Pericardium fibroblast (primary cell): ENCODE measurements at places on chromosomes 2 and 18. TPM values are rescaled to one million over a fixed set of nuclear protein-coding genes. Genes with fewer than 3 reads are reported as not detected.

TMEM163 gene
- total RNA-seq, result under 0.01 TPM in 1 of 2 replicates, not detected in the other

SGPP2 gene
- total RNA-seq, result not detected in 2 replicates

NR4A2 gene
- 0.47 and 0.68 TPM in 2 replicates for total RNA-seq

GBX2 gene
- total RNA-seq, result not detected in 2 replicates

TOGARAM2 gene
- 0.12 and 0.26 TPM in 2 replicates for total RNA-seq

IL1B gene
- total RNA-seq, result 0.09 and 1.9 TPM in 2 replicates

TFPI gene
- total RNA-seq, result 86.5 and 201 TPM in 2 replicates

TXNDC2 gene
- total RNA-seq, result 0.12 TPM in 1 of 2 replicates, not detected in the other

STAT4 gene
- 0.47 and 4.0 TPM in 2 replicates for total RNA-seq

PRSS56 gene
- total RNA-seq, result not detected in 2 replicates

FIGN gene
- total RNA-seq, result 0.09 and 1.3 TPM in 2 replicates

DPP10 gene
- total RNA-seq, result not detected in 2 replicates

ATIC gene
- 24.7 and 39.2 TPM in 2 replicates for total RNA-seq

SERPINE2 gene
- total RNA-seq, result 110 and 463 TPM in 2 replicates

BMP10 gene
- total RNA-seq, result not detected in 2 replicates

UGT1A10 gene
- not detected in 2 replicates for total RNA-seq

DHRS9 gene
- 51.2 TPM in 1 of 2 replicates, not detected in the other for total RNA-seq

MOCOS gene
- 3.1 and 3.2 TPM in 2 replicates for total RNA-seq

DYNAP gene
- total RNA-seq, result not detected in 2 replicates

NTSR2 gene
- not detected in 2 replicates for total RNA-seq

MC5R gene
- total RNA-seq, result not detected in 2 replicates

FAM161A gene
- 0.70 and 2.3 TPM in 2 replicates for total RNA-seq

COL3A1 gene
- 8,532 and 10,505 TPM in 2 replicates for total RNA-seq

TRIM43 gene
- not detected in 2 replicates for total RNA-seq

MLPH gene
- 11.7 and 23.2 TPM in 2 replicates for total RNA-seq

RRM2 gene
- total RNA-seq, result 5.6 and 8.8 TPM in 2 replicates

SLC23A3 gene
- 0.09 and 0.12 TPM in 2 replicates for total RNA-seq

INPP5D gene
- total RNA-seq, result 0.12 and 0.17 TPM in 2 replicates

SOWAHC gene
- 9.7 and 14.2 TPM in 2 replicates for total RNA-seq

WNT10A gene
- total RNA-seq, result not detected in 2 replicates

SCRN3 gene
- total RNA-seq, result 9.4 and 9.9 TPM in 2 replicates

LIPG gene
- total RNA-seq, result 1.4 and 5.6 TPM in 2 replicates

HOXD9 gene
- 0.09 TPM in 1 of 2 replicates, not detected in the other for total RNA-seq

UGT1A8 gene
- not detected in 2 replicates for total RNA-seq

ASB18 gene
- total RNA-seq, result not detected in 2 replicates

HTR2B gene
- 6.9 and 8.0 TPM in 2 replicates for total RNA-seq

CHST9 gene
- total RNA-seq, result not detected in 2 replicates

CPO gene
- total RNA-seq, result not detected in 2 replicates

GKN1 gene
- total RNA-seq, result not detected in 2 replicates

HOXD12 gene
- total RNA-seq, result not detected in 2 replicates

BOLA3 gene
- 58.0 and 69.8 TPM in 2 replicates for total RNA-seq

ITPRIPL1 gene
- total RNA-seq, result 0.34 and 0.35 TPM in 2 replicates

EVA1A gene
- 7.3 and 26.1 TPM in 2 replicates for total RNA-seq

POTEC gene
- not detected in 2 replicates for total RNA-seq

PLCL1 gene
- 5.8 and 5.9 TPM in 2 replicates for total RNA-seq

SERPINB7 gene
- total RNA-seq, result 0.68 TPM in 1 of 2 replicates, not detected in the other

REG3A gene
- not detected in 2 replicates for total RNA-seq

TCF23 gene
- 0.09 TPM in 1 of 2 replicates, not detected in the other for total RNA-seq
